ENCODE measurements at places on chromosomes 13 and 19.

GRCh38 chr13:75825594-75825993 lies 189.5 kb downstream of the LMO7 start:
- no peak for DNase-seq

GRCh38 chr13:44231786-44232516 lies 141.7 kb upstream of the SERP2 start:
- DNase-seq, result no peak

DNA sequence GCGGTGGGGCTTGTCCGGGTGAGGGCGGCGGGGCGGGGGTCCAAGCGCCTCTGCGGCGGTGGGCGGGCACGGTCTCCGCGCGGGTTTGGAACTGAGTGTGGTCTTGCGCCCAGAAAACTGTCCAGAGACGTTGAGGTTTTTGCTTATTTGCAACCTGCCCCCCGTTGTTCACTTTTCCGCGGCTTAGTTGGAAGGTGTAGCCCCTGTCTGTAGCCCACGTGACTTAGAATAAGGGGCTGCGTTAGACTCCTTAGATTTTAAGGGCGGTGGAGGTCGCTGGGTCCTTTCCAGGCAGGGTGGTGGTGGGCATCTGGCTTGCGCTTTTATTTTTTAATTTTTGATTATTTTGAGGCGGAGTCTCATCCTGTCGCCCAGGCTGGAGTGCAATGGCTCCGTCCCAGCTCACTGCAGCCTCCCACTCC lies 748 bp downstream of the RPS15 start:
- no peak for DNase-seq

- DNase-seq, result no peak
These were observed 30.3 kb downstream of the ZNF823 start for GRCh38 chr19:11708457-11708856.

- no peak for DNase-seq
These were observed 1.7 kb upstream of the NCLN start for GRCh38 chr19:3183721-3184641.
